ENCODE measurements at places on chromosomes 7 and 10.

GRCh38 chr7:36155811-36156361 is 2.8 kb downstream of the EEPD1 start:
- no peak for DNase-seq

GRCh38 chr7:100887516-100888290 is 1.8 kb downstream of the UFSP1 start:
- peak; percentile 70 for DNase-seq

GRCh38 chr10:53153831-53154230 is 381.2 kb upstream of the MBL2 start:
- no peak for DNase-seq

GRCh38 chr7:1275451-1276381 is 43.0 kb downstream of the UNCX start:
- no peak for DNase-seq

DNA sequence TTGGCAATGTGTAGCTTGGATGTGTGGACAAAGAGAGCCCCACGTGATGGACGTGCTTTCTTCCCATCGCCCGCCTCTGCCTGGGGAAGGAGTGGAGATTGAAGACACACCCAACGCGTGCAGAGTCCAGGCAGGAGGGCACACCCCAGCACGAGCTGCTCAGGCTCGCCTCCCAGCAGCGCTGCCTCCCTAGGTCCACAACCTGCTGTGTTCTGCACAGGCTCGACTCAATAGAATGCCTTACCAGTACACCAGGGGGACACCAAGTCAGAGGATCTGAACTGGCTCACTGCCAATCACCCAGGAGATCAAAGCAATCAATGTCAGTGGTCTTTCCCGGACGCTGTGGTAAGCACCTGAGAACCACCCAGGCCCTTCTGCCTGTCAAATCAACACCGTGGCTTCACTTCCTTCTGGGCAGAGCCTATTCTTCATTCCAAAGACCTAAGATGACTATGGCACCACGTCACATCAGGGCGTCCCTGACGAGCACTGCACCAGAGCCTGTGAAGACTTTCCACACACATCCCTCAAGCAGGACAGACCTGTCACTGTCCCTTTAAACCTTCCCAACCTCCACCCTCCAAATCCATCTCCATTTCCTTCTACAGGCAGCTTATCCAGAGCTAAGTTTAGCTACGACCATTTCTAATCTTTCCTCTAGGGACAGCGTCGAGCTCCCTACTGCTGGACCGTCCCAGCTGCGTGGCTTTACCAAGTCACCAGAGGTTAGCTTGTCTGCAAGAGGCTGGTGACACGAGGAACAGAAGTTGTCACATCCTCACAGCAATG is 72.3 kb downstream of the AMZ1 start:
- peak; percentile 11 for DNase-seq
